ENCODE measurements at places on chromosomes 11 and 22. TPM values are rescaled to one million over a fixed set of nuclear protein-coding genes. Genes with fewer than 3 reads are reported as not detected.

Gene CARD16
- total RNA-seq = not detected

Gene OR10A2
- total RNA-seq = not detected

Gene GRM5
- total RNA-seq = not detected

Gene MPPED1
- total RNA-seq = not detected

Gene UVRAG
- total RNA-seq = 9.6 TPM

Gene DEUP1
- total RNA-seq = not detected

All from A549 treated with RU486 at 1 μM for 4 hours (cell line).